ENCODE measurements at places on chromosomes 3 and 15.

DNA sequence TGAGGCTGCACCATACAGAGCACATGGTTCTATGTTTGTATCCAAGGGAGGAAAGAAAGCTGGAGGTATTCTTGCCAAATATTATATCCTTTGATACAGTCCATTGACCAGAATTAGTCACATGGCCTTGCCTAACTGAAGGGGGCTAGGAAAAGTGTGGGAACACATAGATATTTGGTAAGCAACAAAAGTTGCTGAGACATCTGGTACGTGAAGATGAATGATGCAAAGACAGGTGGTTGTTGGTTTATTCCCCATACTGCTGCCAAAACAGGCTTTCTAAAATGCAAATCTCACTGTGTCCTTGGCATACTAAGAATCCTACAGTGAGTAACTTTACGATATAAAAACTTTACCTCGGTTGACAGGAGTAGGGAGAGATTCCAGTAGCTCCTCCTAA, 162.2 kb downstream of the VGLL3 start:
- DNase-seq = no peak

DNA sequence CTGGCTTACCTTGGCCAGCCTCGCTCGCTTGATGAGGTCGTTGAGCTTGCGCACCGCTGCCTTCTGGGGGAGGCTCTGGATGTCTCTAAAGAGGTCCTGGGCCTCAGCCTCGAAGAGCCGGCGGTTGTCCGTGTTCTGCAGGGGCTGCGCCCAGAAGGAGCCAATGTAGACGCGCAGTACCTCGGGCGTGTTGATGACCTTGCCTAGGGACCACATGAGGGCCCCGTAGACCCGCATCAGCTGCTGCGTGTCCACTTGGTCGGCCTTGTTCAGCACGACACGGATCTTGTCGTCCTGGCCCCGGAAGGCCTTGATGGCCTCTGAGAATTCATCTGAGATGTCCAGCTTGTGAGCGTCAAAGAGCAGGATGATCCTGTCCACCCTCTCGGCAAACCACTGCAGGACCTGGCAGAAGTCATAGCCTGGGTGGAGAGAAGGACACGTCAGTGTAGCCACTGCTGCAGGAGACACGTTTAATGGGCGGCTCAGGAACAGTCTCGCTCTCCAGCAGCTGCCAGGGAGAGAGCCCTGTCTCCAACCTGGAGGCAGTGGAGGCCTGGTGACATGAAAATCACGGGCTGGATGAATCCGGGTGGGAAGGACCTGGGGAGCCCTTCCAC, 25.5 kb upstream of the SPTBN5 start:
- DNase-seq = no peak

- DNase-seq = no peak
Measured at GRCh38 chr3:173938159-173938558, 540.6 kb downstream of the NLGN1 start.

GRCh38 chr3:197718891-197719290, 17.8 kb downstream of the RUBCN start:
- no peak for DNase-seq

DNA sequence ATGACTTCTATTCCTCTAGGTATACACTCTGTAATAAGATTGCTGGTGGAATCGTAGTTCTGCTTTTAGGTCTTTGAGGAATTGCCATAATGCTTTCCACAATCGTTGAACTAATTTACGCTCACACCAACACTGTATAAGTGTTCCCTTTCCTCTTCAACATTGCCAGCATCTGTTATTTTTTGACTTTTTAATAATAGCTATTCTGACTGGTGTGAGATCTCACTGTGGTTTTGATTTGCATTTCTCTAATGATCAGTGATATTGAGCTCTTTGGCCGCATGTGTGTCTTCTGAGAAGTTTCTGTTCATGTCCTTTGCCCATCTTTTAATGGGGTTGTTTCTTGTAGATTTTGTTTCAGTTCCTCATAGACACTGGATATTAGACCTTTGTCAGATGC, 12.8 kb downstream of the NXPE3 start:
- DNase-seq = no peak

- DNase-seq = no peak
Measured at GRCh38 chr15:59543721-59544547, 67.6 kb upstream of the GCNT3 start.

DNA sequence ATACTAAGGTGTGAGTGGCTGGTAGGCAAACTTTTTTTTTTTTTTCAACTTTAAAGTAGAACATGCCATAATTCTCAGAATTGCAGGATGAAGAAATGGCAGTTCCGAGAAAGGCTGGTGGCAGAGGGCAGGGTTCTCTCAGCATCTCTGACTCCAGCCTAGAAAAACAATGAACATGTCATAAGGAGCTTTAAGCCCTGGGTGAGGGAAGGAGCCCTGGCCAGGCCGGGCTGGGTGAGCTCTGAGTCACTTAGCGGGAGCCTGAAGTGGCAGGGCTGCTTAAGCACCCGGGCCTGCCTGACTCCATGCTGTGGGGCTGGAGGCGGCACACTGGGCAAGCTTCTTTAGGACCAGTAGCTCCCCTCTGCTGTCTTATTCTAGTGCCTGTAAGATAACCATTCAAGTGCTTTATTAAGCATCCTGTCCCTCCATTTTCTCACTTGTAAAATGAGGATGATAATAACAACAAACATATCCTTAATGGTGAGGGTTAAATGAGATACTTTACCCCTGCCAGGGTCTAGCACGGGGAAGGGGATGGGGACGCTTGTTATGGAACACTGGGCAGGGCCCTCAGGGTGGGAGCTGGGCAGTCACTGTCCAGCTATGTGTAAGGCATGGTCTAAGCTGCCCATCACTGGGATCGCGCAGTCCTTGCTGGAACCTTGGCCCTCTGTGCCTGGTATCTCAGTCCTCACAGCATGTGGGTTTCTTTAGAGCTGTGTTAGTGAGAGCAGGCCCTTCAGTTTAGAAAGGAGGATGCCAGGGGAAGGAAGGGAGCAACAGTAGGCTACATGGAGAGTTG, 18.4 kb downstream of the SMAD6 start:
- DNase-seq = peak; percentile 26

DNA sequence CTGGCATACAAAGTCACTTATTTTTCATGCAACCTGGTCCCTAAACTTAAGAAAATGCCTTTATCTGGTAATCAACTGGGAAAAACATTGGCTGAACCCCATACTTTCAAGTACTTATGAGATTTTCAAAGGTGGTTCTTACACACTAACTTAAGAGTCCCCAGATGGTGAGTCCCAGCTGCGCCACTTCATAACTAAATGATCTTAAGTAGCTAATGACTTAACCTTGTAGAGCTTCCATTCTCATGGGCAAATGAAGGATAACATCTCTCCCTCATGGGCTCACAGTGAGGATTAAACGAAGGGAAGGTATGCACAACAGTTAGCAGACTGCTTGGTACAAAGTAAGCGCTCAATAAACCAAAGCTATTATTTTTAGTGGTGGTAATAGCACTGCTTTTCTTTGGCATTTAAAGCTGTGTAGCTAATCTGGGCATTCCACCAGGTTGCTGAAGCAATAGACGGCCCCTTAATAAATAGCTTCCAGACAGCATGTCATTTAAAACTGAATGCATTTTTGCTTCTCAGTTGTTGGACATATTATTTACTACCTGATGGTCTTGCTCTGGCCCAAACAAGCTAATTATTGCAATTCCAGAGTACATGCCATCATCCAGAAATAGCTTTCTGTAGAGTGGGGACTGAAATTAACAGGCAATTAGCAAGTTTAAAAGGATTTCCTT, 55.4 kb downstream of the LIPC start:
- DNase-seq = no peak

DNA sequence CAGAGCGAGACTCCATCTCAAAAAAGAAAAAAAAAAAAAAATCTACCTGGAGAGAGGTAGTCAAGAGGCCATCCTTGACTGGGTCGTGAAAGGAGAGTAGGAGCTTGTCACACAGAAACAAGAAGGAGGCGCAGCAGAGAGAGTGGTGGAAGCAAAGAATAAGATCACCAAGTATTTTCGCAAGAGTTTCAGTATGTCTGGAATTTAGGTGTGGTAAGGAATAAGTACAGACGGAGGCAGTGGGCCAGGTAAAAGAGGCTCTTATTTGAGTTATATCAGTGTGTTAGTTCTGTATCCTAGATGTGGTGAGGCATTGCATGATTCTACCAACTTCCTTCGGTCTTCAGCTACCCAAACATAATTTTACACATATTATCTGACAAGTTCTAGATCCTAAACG, 14.6 kb upstream of the ATP10A start:
- DNase-seq = no peak

GRCh38 chr3:122955916-122956692, 71.5 kb downstream of the SEMA5B start:
- DNase-seq = no peak

DNA sequence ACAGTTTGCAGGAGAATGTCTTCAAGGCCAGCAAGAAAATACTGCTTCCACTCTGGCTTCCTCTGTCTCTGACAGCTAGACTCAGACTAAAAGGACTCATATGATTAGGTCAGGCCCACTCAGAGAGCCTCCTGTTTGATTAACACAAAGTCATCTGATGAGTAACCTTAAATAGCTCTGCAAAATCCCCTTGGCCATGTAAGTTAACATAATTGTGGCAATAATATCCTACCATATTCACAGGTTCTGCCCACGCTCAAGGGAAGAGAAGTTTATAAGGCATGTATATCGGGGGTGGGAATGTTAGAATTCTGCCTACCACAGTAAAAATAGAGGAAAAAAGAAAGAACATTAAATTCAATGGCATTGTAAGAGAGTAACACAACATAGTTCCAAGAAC, 20.6 kb upstream of the HHATL start:
- no peak for DNase-seq

DNA sequence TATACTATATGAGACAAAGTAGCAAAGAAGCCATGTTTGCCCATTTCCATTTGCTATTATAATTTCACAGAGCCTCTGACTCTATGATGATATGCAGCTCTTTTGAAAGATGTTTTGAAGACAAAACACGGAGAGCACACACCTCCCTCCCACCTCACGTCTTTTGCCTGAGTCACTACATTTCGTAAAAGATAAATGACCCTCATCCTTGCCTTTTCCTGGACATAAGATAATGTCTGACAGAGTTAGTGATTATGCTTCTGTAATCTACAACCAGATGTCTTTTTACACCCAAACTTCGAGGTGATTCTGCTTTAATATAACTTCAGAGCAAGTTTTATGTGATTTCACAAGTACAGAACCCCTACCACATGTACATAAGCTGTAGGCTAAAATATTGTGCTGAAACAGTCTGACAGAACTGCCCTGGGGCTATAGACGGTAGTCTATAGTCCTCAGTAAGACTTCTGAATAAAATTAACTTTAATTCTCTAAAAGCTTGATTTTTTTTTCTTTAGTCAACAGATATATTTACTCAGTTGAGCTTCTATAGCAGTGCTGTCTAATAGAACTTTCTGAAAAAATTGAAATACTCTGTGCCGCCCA, 99.9 kb downstream of the CD200R1L start:
- DNase-seq = no peak

- no peak for DNase-seq
Measured at GRCh38 chr15:86595741-86596140, 516.1 kb downstream of the AGBL1 start.

DNA sequence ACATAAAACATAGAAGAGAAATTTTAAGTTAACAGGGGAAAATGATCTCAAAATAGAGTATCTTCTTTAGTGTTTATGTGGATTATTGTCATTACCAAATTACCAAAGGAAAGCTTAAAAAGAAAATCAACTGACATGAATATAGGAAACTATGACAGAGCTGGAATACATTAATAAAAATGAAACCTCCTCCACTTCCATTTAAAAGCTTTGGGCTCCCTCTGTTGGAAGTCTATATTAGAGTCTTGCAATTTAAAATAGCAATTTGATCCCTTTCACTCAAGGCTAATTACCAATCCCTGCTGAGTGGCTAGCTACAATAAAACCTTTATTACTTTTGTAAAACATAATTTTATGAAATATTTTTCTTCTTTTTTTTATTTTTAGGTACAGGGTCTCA, 61.4 kb upstream of the IMPG2 start:
- no peak for DNase-seq
